ENCODE measurements at places on chromosomes 1 and 21. TPM values are rescaled to one million over a fixed set of nuclear protein-coding genes. Genes with fewer than 3 reads are reported as not detected.

DNA sequence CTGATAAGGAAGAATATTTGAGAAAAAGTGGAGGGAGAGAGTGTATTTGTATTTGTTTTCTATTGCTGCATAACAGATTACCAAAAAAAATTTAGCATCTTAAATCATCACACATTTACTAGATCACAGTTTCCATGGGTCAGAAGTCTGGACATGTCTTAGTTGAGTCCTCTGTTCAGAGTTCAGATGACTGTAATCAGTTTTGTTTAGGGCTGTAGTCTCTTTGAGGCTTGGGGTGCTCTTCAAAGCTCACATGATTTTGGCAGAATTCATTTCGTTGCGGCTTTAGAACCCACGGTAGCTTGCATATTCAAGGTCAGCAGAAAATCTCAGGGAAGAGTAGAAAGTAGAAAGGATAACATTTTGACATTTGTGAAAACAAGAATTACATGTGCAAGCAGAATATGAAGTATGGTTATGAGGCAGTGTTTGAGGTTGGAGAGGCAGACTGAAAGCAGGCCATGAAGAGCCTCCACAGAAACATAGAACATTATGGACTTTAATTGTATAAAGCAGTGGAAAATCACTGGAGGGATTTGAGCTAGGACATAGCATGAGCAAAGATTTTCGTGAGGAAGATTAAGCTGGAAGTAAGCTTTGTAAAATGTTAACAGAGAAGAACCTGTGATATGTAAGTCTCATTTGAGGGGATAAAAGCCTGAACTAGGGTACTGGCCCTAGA lies 110.6 kb upstream of the GPR52 start:
- DNase-seq, result no peak

GRCh38 chr21:42411891-42412635 lies 8.4 kb downstream of the UBASH3A start:
- no peak for DNase-seq

DNA sequence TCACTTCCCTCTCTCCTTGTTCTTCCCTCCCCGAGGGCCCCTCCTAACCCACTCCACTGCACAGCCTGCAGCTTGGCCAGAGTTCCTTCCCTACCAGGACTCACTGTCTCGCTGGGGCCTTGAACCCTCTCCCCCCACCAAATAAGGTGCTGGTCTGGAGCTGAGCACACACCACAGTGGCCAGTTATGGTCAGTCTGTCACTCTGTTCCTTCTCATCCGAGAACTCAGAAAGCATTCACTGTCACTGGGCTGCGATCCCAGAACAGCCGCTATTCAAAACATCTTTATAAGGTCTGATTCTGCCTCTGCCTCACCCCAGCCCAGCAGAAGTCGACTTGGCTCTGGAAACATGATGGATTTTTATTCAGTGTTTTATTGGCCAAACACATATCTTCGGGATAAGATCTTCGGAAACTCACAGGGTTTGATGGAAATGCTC lies 19.8 kb upstream of the LBR start:
- DNase-seq, result no peak

- no peak for DNase-seq
Observed at GRCh38 chr21:33897098-33897497, 18.5 kb downstream of the ATP5PO start.

DNA sequence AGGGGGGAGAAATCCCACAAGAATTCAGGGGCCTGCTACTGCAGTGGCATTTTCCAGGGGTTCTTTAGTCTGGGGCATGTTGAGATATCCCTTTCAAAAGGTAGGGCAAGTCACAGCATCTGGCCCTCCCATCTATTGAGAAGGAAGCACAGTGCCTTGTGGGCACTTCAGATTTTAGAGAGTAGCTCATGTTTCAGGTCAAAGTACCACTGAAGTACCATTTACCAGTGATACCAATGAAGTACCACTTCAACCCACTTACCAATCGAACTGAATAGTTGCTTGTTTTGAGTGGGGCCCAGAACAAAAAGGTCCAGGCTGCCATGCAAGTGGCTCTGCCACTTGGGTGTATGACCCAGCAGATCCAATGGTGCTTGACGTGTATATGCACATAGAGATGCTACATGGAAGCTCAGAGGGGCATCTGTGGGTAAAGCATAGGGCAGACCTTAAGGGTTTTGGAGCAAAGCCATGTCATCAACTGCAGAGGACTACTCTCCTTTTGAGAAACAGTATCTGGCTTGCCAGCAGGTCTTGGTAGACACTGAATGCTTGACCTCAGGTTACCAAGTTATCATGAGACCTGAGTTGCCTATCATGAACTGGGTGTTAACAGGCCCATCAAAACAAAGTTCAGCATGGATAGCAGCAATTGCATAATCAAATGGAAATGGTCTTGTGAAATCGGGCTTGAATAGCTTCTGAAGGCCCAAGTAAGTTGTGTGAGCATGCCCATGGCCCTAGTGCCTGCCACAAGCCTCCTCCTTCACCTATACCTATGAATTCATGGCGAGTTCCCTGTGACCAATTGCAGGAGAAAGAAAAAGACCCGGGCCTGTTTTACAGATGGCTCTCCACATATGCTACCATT lies 23.5 kb downstream of the PLA2G2D start:
- DNase-seq, result no peak

- no peak for DNase-seq
Observed at GRCh38 chr1:211485480-211485857, 6.5 kb downstream of the RD3 start.

PGLYRP4 gene
- total RNA-seq, result not detected

EIF3I gene
- total RNA-seq, result 193 TPM

EXTL1 gene
- total RNA-seq, result 0.67 TPM
